ENCODE measurements at places on chromosomes 6 and 20.

- DNase-seq: no peak
Observed at GRCh38 chr6:144068794-144069193, 26.6 kb downstream of the SF3B5 start.

DNA sequence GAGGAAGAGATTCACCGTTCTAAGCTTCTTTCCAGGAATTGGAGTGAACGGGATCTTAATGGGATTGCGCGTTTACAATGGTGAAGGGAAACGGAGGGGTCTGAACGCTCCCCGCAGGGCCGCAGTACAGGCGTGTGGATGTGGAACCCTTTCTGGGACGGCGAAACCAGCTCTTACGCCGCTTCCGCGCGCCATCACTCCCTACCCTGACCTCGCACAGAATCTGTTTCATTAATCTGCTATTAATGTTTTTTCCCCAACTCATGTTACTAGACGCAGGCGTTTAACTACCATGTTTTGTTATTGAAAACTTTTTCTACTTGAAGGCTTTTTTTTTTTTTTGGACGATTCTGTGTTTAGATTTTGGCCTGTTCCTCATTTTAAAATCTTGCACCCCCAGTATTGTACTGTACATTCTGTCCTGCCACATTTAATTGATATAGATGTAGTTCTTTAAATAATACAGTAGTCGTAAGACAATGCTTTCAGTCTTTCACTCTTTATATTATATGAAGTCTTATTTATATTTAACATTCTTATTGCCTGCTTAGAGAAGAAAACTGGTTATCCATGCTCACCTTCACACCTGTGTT lies 696 bp upstream of the SUPT3H start:
- no peak for DNase-seq

DNA sequence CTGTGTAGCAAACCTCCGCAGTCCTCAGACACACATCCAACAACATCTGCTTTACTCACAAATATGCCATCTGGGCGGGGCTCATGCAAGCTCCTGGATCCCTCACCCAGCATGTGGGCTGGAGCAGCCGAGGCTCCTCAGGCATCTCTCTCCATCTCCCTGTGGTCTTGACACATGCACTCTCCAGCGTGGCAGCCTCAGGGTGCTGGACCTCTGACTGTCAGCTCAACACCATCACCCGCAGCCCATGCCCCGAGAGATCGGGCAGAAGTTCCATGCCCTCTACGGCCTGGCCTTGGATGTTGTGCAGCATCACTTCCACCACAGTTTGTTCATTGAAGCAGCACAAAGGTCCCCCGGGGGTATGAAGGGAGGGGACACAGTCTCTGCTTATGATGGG lies 32.6 kb upstream of the CD93 start:
- no peak for DNase-seq

- DNase-seq: no peak
Observed at GRCh38 chr20:38055294-38055693, 21.7 kb downstream of the RPRD1B start.

DNA sequence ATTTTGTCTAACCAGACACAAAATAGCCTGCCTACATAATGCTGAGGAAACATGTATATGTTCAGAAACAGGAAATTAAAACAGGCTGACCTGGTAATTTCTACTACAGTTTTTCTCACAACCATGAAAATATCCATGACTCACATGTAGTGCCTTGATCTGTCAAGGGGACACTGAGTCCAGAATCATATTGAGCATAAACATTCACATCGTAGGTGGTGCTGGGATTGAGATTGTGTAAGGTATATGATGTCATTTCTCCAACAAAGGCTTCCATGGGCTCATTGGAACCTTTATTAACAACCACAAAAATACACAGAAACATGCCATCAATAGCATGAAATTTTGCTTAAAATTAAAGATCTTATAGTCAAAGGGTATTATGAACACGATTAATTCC lies 80.9 kb downstream of the COL12A1 start:
- no peak for DNase-seq

DNA sequence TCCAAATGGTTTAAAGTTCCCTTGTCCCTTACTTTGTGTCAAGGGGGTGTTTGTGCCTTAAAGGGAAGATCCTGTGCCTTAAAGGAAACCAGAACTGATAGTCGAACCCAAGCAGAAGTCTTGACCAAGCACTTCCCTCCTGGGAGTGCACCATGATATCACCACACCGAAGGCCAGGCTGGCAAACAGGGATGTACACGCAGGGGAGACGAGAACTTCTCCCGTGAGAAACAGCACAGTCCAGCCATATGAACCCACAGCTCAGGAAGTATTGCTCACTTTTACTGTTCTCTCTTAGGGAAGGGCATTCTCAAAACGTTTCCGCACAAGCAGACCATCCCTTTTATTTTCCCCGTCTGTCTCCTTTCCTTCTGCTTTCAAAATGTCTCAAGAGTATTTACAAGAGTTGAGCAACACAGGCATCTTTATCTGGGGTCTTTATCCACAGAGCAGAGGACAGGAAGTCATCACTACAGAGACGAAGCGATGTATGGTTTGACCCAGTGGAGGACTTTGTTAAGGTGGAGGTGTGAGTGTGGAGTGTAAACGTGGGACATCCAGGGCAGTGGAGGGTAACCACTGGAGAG lies 12.8 kb upstream of the SERPINB1 start:
- DNase-seq: no peak

DNA sequence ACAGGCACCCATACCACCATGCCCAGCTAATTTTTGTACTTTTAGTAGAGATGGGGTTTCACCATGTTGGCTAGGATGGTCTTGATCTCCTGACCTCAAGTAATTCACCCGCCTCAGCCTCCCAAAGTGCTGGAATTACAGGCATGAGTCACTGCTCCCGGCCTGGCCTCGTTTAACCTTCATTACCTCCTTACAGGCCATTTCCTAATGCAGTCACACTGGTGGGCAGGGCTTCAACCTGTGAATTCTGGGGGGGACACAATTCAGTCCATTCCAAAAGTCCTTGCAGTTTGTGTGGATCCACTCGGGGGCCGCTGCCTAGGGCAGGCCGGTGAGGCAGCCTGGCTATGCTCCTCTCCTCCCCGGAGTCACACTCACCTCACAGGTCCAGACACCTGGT lies 112.4 kb upstream of the SNX9 start:
- no peak for DNase-seq

DNA sequence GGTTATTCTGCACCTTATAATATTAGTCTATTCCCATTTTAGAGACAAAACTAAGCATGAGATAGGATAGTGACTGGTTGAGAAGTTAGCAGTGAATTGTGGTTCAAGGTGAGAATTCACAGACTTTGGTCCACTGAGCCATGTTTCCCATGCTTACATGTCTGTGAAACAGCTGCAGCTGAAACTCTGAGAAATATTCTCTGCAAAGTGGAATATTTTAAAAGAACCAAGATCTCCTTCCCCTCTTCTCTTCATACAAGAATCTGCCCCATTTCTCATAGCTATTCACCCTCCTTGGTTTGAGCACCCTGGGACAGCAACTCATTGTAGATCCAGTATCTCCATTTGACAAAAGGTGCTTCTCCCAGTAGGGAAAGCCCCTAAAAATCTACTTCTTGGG lies 70.2 kb upstream of the TMEM170B start:
- no peak for DNase-seq

GRCh38 chr6:2859185-2859700 lies 17.6 kb upstream of the SERPINB1 start:
- no peak for DNase-seq

- no peak for DNase-seq
Observed at GRCh38 chr20:34472246-34472925, 43.8 kb upstream of the DYNLRB1 start.

DNA sequence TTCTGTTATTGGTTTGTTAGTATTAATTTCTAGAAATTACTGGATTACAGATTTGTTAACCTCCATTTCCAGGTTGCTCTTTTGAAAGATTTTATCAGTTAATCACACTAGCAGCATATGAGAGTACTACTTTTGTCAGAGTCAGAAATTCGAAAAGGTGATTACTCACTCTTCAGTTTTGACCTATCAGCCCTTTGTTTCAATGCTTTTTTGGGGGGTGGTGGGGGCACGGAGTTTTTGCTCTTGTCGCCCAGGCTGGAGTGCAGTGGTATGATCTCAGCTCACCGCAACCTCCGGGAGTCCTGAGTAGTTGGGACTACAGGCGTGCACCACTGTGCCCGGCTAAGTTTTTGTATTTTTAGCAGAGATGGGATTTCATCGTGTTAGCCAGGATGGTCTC lies 149.2 kb downstream of the JARID2 start:
- DNase-seq: no peak

DNA sequence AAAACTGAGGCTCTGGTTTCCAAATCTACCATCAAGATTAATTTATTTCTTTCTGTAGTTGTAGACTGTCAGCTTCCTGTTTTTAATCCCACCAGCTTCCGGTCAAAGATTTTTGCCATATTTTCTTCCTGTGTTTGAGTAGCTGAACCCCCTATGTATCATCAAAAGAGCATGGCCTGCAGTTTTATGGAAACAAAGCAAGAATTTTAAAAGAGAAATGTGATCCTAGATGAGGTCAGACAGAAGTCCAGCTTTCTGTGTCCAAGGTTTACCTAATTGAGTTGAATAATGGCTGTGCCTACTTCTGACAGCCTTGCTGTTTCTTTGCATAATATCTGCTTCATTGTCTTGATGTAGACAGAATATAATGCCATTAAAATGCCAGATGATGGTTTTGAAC lies 163.7 kb downstream of the CARMIL1 start:
- DNase-seq: no peak

DNA sequence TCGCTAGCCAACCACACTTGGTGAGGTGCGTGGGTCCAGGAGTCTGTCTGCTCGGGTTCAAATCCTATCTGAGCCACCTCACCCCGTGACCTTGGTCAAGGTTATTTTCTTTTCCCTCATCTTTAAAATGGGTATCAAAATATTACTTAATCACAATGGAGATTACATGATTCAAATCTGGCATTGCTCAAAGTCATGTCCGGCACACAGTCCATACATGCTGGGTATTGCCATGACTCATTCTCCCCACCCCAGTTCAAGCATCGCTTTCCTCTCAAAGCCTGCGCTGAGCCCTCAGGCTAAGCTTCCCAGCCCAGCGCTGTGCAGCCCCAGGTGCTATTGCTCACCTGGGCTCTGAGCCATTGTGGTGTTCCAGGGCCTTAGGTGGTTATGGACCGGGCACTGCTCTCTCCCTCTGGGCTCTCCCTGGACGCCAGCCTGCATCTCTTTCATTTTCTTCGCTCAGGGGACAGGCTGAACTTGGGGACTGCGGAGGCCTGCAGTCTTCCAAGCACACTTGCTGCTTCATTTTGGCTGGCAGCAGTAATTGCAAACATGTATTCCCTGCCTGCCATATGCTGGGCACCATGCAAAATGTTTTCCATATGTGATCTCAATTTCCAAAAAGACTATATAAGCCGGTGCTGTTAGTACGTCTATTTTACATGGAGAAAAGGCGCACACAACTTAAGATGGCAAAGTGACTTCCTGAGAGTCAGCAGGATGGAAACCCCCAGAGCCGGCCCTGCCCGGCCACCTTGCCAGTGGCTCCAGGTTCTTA lies 27.3 kb downstream of the WRNIP1 start:
- DNase-seq: no peak

- no peak for DNase-seq
Observed at GRCh38 chr20:46174469-46175126, 56.5 kb downstream of the CD40 start.

DNA sequence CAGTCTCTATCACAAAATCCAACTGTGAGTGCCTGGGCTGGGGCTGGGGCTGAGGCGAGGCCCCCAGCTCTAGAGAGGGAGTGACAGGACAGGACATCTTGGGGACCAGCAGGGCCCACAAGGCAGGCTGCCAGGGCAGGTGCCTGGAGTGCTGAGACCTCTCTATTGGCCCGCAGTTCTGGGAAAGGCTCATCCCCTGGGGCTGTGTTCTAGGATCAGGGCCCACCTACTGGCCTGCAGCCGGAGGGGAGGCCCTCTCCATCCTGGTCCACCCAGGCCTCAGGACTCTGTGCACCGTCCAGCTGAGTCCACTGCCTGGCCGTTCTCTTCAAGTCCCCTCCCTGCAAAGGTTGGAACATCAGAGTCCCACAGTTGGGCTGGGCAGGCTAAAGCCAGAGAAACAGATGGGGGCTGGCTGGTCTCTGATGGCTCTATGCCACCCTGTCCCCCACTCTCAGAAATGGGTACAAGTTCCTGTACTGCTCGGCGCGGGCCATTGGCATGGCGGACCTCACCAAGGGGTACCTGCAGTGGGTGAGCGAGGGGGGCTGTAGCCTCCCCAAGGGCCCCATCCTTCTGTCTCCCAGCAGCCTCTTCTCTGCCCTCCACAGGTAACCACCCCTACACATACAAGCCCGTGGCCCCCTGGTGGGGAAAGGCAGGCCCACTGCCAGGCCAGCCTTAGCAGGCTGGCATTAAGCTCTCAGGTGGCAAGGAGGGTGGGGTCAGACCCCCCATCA lies 9.0 kb downstream of the EMILIN3 start:
- no peak for DNase-seq

- no peak for DNase-seq
Observed at GRCh38 chr6:7150381-7151064, 42.8 kb downstream of the RREB1 start.

- no peak for DNase-seq
Observed at GRCh38 chr20:50232651-50233324, 42.2 kb downstream of the CEBPB start.

GRCh38 chr6:170288091-170288631 lies 2.7 kb downstream of the DLL1 start:
- DNase-seq: no peak

- no peak for DNase-seq
Observed at GRCh38 chr20:8457978-8458377, 325.9 kb downstream of the PLCB1 start.

GRCh38 chr20:62296724-62297448 lies 5.9 kb upstream of the ADRM1 start:
- DNase-seq: no peak

- DNase-seq: no peak
Observed at GRCh38 chr20:32040142-32040953, 11.7 kb upstream of the HCK start.

DNA sequence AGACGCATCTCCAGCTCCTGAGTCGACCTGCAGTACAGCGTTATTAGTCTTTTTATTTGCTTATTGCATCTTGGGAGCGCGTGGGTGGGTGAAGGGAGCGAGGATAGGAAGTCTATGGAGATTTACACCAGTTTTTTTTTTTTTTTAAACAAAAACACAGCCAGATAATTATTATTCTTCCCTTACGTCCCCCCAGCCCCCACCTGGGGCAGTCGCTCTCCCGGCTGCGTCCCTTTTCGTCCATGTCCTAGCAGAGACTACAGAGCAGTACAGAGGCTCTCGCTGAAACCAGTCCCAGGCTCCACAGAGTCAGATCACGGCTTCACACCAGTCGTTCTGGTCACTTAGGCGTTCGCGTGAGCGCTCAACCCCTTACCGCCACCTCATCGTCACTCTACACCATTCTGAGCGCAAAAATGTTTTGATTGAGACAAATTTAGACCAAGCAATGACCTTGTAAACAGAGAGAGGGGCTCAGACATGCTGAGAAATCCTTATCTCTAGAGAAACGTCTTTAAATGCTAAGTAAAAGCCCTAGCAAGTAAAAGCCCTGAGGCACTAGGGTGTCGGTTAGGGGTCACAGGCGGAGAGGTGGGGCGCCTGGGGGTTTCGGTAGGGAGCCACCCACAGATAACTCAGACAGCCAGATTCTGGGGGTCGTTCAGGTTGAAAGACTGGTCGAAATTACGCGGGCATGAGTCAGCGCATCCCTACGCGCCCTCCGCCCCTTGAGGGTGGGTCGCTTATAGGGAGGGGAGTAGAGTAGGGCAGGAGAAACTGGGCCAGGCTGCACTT lies 975 bp upstream of the PPT2 start:
- no peak for DNase-seq
